ENCODE measurements at places on chromosomes 12 and 14. TPM values are rescaled to one million over a fixed set of nuclear protein-coding genes. Genes with fewer than 3 reads are reported as not detected.

DNA sequence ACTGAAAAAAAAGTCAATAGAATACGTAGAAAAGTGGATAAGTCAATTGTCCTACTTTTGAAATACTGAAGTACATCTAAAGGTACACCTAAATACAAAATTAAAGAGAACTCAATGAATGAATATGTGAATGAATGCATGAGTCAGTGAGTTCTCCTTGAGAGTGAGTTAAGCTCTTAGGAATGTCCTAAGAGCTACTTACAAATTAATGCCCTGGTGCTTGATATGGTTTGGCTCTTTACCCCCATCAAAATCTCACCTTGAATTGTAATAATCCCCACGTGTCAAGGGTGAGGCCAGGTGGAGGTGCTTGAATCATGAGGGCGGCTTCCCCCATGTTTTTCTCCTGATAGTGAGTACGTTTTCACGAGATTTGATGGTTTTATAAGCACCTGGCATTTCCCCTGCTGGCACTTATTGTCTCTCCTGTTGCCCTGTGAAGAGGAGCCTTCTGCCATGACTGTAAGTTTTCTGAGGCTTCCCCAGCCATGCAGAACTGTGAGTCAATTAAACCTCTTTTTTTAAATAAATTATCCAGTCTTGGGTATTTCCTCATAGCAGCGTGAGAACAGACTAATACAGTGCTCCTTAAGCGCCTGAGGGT lies 192.2 kb upstream of the ARHGAP5 start:
- no peak for DNase-seq

CCDC197 gene
- total RNA-seq, result not detected

XRCC3 gene
- 26.0 TPM for total RNA-seq

ERGIC2 gene
- total RNA-seq, result 43.7 TPM

HPD gene
- total RNA-seq, result not detected

CRIP2 gene
- 2.9 TPM for total RNA-seq

TSPAN8 gene
- total RNA-seq, result not detected

- no peak for DNase-seq
Observed at GRCh38 chr12:92036771-92037453, 108.7 kb downstream of the BTG1 start.

Measured in activated B cell treated with CpG ODN at 0.5 μM for 24 hours (primary cell).